GM23338 (cell line): ENCODE measurements at places on chromosomes 6 and 20. TPM values are rescaled to one million over a fixed set of nuclear protein-coding genes. Genes with fewer than 3 reads are reported as not detected.

RIMS1 gene
- 3.9 and 4.0 TPM in 2 replicates for total RNA-seq

- H3K4me3 ChIP-seq: no peak overlapping the region
- DNase-seq: no peak
- no peaks in the 10 kb centered on the region for H3K36me3 ChIP-seq
- H3K4me1 ChIP-seq: peaks cover 63% of the 10 kb centered on the region
- no peaks in the 10 kb centered on the region for H3K27me3 ChIP-seq
- H3K27ac ChIP-seq: peak overlapping the region; percentile 76
Measured at GRCh38 chr6:167858842-167859664, 32.3 kb downstream of the AFDN start.

DNA sequence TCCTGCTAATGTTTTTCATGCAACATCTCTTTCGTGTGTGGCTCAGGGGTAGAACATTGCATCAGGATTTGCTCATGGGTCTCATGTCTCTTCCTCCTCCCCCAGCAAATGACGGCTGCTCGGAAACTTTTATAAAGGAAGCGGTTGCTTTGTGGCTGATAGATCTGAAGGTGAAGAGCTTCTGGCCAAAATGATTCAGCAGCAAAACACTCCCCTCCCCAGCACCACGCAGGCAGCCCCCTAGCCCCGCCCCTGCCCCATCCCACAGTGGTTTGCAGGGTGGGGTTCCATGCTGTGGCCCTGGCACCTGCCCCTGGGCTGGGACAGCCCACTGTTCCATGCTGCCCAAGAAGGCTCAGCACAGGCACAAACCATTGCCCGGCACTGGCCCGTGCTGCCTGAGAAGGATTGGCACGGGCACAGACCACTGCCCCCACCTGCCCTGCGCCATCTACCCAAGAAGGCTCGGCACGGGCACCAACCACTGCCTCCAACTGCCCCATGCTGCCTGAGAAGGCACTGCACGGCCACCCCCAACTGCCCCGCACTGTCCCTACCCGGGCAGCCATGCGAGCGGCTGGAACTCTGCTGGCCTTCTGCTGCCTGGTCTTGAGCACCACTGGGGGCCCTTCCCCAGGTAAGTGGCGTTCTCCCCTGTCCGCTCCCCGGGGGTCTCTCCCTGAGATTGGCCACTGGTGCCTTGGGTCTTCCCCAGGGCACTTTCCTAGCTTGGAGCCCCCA, at the start of gene CST7:
TSS of gene CST7 (plus strand) at position 331 of the 741 bp plus-strand sequence. CDS start at position 568, 237 bp downstream.
- H3K27ac ChIP-seq: no peak within 1 kb of the TSS
- no peak for DNase-seq
- no peak within 1 kb of the TSS for H3K4me3 ChIP-seq
- H3K36me3 ChIP-seq: no peaks in the 10 kb centered on the region

TRIM15 gene
- 0.23 and 1.0 TPM in 2 replicates for total RNA-seq

IMPG1 gene
- not detected in 2 replicates for total RNA-seq

DNA sequence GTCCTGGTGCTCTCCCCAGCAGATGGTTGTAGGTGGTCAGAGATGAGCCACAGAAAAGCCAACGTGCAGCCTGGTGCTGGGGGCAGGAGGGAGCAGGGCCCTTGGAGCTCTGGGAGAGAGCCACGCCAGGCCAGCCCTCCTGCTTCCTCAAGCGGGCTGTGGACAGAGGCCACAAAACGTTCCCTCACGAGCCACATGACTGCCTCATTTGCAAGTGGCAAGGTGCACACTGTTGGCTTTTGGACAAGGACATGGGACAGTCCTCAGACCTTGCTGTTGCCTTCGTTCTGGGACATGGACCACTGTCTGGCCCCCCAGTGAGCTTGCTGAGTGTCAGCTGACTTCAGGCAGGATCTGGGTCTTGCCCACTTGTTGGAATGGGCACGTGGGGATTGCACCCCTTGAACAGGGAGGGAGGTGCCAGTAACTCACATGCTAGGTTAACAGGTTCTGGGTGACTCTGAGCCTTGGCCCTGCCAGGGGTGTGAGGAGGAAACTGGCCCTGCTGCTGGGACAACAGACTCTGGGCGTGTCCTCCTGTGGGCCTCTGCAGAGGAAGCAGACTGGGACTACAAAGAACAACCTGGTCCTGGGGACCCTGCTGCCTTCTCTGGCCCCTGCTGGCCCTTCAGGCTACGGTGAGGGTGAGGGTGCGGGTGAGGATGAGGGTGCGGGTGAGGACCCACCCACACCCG, 2.6 kb downstream of the SLCO4A1 start:
- H3K4me1 ChIP-seq: peaks cover 7% of the 10 kb centered on the region; the same call in 1 of the 2 replicates
- H3K27me3 ChIP-seq: peaks cover 30% of the 10 kb centered on the region
- H3K4me3 ChIP-seq: no peak overlapping the region
- no peak for DNase-seq
- H3K36me3 ChIP-seq: no peaks in the 10 kb centered on the region

DNA sequence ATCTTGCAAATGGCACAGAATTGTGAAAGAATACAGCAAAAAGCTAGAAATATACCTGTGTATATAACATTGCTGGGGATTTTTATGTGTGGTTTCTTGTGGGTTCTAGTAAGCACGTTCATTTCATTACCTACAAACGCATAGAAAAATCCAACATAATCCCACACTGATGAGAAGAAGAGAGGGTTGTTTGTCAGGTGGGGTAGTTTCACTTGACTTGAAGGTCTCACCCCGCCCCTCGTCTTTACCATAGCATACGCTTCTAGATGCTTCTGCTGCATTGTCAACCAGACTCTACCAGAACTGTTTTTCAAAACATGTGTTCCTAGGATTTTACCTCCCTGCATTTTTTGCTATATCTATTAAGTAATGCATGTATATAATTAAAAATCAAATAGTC, 284.1 kb upstream of the TAB2 start:
- no peak overlapping the region for H3K4me3 ChIP-seq
- no peaks in the 10 kb centered on the region for H3K27me3 ChIP-seq
- peaks cover 26% of the 10 kb centered on the region for H3K4me1 ChIP-seq
- no peak for DNase-seq

GRCh38 chr6:30007132-30007764, 53.8 kb upstream of the POLR1H start:
- H3K4me3 ChIP-seq: peak overlapping the region; percentile 79
- H3K36me3 ChIP-seq: no peaks in the 10 kb centered on the region
- H3K27ac ChIP-seq: no peak overlapping the region
- peaks cover 5% of the 10 kb centered on the region for H3K4me1 ChIP-seq
- DNase-seq: peak; percentile 89

DNA sequence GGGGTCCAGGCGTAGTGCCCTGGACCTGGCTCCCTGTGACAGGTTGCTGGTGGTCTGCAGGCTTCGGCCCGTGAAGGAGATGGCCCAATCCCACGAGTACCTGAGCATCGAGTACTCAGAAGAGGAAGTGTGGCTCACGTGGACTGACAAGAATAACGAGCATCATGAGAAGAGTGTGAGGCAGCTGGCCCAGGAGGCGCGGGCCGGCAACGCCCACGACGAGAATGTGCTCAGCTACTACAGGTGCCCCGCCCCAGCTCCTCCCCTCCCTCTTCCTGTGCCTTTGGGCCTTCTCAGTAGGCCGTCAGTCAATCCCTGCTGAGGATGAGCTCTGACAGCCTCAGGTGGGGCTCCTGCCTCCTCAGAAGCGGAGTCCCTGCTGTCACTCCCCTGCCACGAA, 42.6 kb downstream of the UQCC2 start:
- H3K4me1 ChIP-seq: no peaks in the 10 kb centered on the region
- no peak for DNase-seq
- no peak overlapping the region for H3K4me3 ChIP-seq
- no peaks in the 10 kb centered on the region; the same call in 1 of the 2 replicates for H3K36me3 ChIP-seq

SPDEF gene
- total RNA-seq: 0.69 TPM in 1 of 2 replicates, not detected in the other
